ENCODE measurements at places on chromosomes 7 and 10.
A peak's percentile ranks its signal among the peaks of the same experiment; 100 is the strongest.

DNA sequence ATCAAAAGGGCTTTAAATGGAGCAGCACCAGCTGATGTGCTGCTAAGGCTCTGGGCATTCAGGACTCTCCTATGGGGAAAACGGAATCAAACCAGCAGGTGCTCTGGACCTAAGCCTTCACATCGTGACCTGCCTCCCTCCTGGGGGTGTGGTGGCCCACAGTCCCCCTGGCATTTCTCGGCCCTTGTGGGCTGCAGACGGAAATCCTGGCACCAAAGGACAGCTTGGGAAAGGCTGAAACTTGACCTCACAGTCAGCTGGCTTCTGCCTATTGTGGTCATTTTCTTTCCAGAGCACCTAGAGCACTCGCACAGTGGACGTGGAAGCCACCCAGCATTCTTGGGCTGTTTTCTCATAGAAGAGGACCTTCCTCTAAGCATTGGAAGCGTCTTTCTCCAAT is 74.8 kb downstream of the TPST1 start:
- H3K27ac ChIP-seq: no peak overlapping the region
- no peaks in the 10 kb centered on the region for H3K36me3 ChIP-seq
- H3K4me3 ChIP-seq: no peak overlapping the region
- DNase-seq: no peak

GRCh38 chr7:13829914-13830900 is 159.3 kb downstream of the ETV1 start:
- no peaks in the 10 kb centered on the region for H3K36me3 ChIP-seq
- H3K4me3 ChIP-seq: no peak overlapping the region

DNA sequence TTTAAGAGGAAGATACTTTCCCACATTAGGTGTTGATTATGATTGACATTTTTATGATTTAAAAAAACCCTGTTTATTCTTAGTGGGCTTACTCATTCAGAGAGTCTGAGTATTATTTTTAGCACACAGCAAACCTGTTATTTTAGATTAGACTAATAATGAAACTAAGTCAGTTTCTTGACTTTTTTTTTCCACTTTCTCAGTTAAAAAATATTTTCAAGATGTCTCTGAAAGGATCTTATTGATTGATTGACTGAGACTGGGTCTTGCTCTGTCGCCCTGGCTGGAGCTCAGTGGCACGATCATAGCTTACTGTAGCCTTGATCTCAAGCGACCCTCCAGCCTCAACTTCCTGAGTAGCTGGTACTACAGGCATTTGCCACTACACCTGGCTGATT is 20.4 kb upstream of the INPP5F start:
- H3K27ac ChIP-seq: no peak overlapping the region
- no peak overlapping the region for H3K4me3 ChIP-seq
- no peak for DNase-seq
- no peaks in the 10 kb centered on the region for H3K27me3 ChIP-seq
- no peaks in the 10 kb centered on the region for H3K36me3 ChIP-seq
- H3K4me1 ChIP-seq: no peaks in the 10 kb centered on the region

DNA sequence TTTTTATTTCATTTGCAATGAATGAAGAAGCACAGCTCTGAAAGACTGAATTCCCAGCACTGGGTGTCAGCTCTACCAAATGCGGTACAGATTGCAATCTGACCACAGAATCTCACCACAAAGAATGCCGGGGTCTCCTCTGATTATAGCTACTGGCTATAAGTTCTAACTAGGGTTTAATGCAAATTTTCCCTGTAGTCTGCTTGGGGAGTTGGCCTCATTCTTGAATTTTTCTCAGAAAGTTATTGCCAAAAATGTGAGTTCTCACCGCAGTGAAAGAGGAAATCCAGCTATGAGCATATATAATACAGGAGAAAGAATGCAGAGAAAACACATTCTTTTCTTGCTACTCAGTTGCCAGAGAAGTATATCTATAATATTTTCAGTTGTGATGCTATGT is 1255.7 kb upstream of the LRRTM3 start:
- no peaks in the 10 kb centered on the region for H3K4me1 ChIP-seq
- H3K27ac ChIP-seq: no peak overlapping the region
- no peaks in the 10 kb centered on the region for H3K27me3 ChIP-seq
- H3K4me3 ChIP-seq: no peak overlapping the region
- no peaks in the 10 kb centered on the region for H3K36me3 ChIP-seq
- no peak for DNase-seq

DNA sequence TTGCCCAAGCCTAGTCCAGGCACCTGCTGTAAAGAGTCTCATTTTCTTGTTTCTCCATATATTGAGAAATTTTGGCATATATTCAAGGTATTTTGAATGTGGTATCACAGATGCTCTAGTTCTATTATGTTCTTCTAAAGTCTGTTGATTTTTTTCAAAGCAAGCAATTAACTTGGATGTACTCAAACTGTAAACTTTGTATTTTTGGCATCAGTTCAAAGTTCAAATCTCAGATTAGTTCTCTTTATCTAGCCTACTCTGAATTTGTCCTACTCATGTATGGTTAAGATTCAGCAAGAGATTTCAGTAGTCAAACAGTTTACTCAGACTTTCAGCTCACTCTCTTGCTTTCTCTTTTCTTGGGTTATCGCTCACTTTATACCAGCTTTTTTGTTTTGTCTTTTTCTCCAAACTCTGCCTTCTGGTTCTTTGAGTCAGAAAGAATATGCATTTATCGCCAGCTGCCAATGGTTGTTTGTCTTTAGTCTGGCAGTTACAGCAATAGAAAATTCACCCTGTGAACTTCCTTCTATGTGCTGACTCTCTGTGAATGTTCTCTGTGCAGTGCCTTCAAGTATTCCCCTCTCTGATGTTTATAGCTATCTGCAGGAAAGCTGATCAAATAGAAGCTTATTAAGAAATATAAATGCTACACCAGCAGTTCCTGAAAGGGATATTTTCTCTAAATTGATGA is 56.0 kb downstream of the ANKRD7 start:
- H3K27ac ChIP-seq: no peak overlapping the region
- no peaks in the 10 kb centered on the region for H3K36me3 ChIP-seq
- no peak for DNase-seq
- H3K4me1 ChIP-seq: no peaks in the 10 kb centered on the region
- no peaks in the 10 kb centered on the region for H3K27me3 ChIP-seq

- H3K27me3 ChIP-seq: peaks cover 91% of the 10 kb centered on the region
- H3K4me1 ChIP-seq: no peaks in the 10 kb centered on the region
- no peak for DNase-seq
- H3K36me3 ChIP-seq: no peaks in the 10 kb centered on the region
Observed at GRCh38 chr7:154623399-154623798, 379.5 kb downstream of the PAXIP1 start.

DNA sequence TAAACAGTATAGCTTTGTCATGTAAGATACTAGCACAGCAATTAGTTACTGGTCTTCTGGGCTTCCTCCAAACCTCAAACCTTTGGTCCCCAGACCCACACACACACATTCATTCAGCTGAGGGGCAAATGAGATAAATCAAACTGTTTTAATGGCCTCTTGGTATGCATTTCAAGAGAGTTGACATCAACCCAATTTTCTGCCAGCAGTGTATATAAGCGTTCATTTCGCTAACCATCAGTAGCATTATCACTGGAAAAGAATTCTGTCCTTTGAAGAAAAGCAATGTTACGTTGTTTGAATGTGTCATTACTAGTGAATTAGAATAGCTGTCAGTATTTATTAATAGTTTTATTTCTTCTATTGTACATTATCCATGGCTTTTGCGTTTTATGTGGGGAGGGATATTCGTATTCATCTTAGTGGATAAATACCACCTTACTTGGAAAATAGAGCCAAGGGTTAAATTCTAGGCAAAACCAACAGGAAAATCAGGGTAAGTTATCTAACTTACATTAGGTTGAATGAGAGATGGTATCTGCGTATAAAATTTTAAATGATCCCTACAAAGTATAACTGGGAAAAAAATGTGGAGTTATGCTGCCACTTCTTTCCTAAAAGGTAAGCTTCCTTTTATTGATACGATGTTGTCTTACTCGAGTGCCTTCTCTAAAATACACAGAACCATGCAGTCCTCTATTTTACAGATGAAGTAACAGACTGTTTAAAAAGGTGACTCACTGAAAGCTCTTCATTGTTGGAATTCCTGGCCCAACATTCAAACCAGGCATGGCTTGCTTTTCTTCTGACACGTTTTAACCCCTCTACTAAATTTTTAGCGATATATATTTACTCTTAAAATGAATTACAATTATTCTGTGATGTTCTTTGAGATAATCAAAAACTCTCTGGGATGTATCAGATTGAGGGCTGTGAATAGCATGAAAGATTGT is 2.0 kb upstream of the ZMYND11 start:
- H3K36me3 ChIP-seq: no peaks in the 10 kb centered on the region
- peak; percentile 81 for DNase-seq
- H3K27me3 ChIP-seq: no peaks in the 10 kb centered on the region
- peaks cover 28% of the 10 kb centered on the region for H3K4me1 ChIP-seq
- H3K27ac ChIP-seq: peak overlapping the region; percentile 28
- peak overlapping the region; percentile 77 for H3K4me3 ChIP-seq

DNA sequence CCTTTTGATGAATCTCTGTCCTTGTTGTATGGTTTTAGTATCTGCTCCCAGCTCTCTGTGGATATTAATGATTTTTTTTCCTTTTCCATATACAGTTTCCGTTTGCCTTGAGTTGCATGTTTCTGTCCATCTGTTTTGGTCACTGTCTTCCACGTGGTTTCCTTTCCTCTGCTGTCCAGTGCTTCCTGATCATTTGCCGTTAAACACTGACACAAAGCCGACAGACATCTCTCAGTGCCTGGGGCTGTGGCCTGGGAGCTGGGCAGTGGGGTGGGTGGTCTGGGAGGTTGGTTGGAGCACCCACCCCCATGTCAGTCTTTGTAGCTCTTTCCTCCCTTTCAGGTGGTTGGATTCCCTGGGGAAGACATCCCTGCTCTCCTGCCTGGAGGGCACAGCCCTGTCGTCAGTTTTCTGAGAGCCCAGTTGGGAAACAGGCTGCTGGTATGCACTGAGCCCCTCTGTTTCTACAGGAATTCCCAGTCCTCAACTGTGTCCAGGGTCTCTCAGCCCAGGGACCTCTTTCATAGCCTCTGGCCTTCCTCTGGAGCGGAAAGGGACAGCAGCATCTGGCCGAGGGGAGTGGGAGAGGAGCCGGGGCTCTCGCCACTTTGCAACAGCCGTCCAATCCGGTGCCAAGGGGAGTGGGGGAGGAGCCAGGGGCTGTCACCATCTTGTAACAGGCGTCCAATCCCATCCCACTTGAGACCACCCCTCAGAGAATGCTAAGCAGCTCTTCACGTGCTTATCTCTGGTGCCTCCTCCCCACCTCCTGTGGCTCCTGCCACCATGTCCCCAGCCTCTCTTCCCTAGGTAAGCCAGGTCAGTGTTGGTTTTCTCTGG is 26.7 kb upstream of the MKI67 start:
- H3K4me3 ChIP-seq: no peak overlapping the region
- no peak for DNase-seq
- no peaks in the 10 kb centered on the region for H3K4me1 ChIP-seq
- H3K27me3 ChIP-seq: peaks cover 35% of the 10 kb centered on the region
- H3K27ac ChIP-seq: no peak overlapping the region

GRCh38 chr7:41529831-41530230 is 173.1 kb downstream of the INHBA start:
- H3K4me3 ChIP-seq: no peak overlapping the region
- no peaks in the 10 kb centered on the region for H3K27me3 ChIP-seq

- H3K4me3 ChIP-seq: no peak overlapping the region
- H3K27ac ChIP-seq: no peak overlapping the region
- no peak for DNase-seq
- no peaks in the 10 kb centered on the region for H3K36me3 ChIP-seq
- no peaks in the 10 kb centered on the region for H3K27me3 ChIP-seq
Observed at GRCh38 chr7:137243741-137244140, 99.8 kb downstream of the PTN start.

- peaks cover 51% of the 10 kb centered on the region for H3K27me3 ChIP-seq
- no peak for DNase-seq
- H3K4me1 ChIP-seq: no peaks in the 10 kb centered on the region
- no peak overlapping the region for H3K4me3 ChIP-seq
- H3K27ac ChIP-seq: no peak overlapping the region
- no peaks in the 10 kb centered on the region for H3K36me3 ChIP-seq
Observed at GRCh38 chr10:386771-387592, 251.7 kb downstream of the ZMYND11 start.

DNA sequence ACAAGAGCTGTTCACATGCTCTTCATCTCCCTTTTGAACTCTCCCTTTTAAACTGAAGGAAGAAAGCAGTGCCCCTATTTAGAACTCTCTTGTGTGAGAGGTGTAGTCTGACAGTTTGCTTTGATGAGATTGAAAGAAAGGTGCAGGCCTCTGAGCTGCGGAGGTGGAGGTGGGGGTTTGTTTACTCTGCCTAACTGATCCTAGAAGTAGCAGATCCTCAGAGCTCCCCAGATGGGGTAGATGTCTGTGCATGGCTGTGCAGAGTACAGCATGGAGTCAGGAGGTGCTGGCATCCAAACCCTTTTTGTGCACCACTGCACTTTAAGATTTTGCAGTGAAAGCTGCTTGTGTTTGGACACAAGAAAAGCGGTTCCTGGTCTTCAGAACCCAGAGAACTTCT is 58.3 kb downstream of the MINDY4 start:
- H3K27me3 ChIP-seq: no peaks in the 10 kb centered on the region
- H3K4me3 ChIP-seq: no peak overlapping the region

DNA sequence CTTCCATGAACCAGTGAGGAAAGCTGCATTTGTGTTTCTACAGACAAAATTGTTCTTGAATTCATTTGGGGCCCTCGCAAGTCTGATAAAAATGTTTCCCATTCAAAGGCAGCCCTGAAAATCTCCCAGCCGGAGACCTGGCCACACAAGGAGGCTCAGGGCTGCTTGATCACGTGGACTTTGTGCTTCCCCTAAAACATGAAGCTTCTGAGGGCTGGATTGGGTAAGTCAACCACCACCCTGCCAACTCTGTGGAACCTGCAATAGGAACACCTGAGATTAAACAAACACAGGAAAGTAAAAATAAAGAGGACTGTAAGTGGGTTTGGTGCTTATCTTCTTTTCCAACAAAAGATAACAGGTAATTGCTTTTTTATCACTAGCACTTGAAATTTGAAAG is 133.8 kb downstream of the C10orf90 start:
- no peaks in the 10 kb centered on the region for H3K27me3 ChIP-seq
- H3K36me3 ChIP-seq: no peaks in the 10 kb centered on the region
- no peaks in the 10 kb centered on the region for H3K4me1 ChIP-seq

- no peaks in the 10 kb centered on the region for H3K36me3 ChIP-seq
- H3K27me3 ChIP-seq: no peaks in the 10 kb centered on the region
- H3K4me1 ChIP-seq: no peaks in the 10 kb centered on the region
- H3K4me3 ChIP-seq: no peak overlapping the region
Observed at GRCh38 chr10:125010362-125010761, 68.4 kb downstream of the ZRANB1 start.

- H3K27me3 ChIP-seq: no peaks in the 10 kb centered on the region
- no peaks in the 10 kb centered on the region for H3K36me3 ChIP-seq
- H3K27ac ChIP-seq: no peak overlapping the region
Observed at GRCh38 chr10:21488246-21488956, 37.1 kb downstream of the SKIDA1 start.

- H3K27ac ChIP-seq: no peak overlapping the region
- H3K4me1 ChIP-seq: no peaks in the 10 kb centered on the region
- H3K36me3 ChIP-seq: no peaks in the 10 kb centered on the region
- no peaks in the 10 kb centered on the region for H3K27me3 ChIP-seq
- no peak for DNase-seq
- H3K4me3 ChIP-seq: no peak overlapping the region
Observed at GRCh38 chr10:10038348-10038747, 979.3 kb upstream of the CELF2 start.
